Activated T-helper 17 cell treated with anti-CD3 and anti-CD28 coated beads, Interleukin-2, amount 50 U/mL, for 72 hours (primary cell): ENCODE measurements at places on chromosomes 3 and 15. TPM values are rescaled to one million over a fixed set of nuclear protein-coding genes. Genes with fewer than 3 reads are reported as not detected.
A peak's percentile ranks its signal among the peaks of the same experiment; 100 is the strongest.

DNA sequence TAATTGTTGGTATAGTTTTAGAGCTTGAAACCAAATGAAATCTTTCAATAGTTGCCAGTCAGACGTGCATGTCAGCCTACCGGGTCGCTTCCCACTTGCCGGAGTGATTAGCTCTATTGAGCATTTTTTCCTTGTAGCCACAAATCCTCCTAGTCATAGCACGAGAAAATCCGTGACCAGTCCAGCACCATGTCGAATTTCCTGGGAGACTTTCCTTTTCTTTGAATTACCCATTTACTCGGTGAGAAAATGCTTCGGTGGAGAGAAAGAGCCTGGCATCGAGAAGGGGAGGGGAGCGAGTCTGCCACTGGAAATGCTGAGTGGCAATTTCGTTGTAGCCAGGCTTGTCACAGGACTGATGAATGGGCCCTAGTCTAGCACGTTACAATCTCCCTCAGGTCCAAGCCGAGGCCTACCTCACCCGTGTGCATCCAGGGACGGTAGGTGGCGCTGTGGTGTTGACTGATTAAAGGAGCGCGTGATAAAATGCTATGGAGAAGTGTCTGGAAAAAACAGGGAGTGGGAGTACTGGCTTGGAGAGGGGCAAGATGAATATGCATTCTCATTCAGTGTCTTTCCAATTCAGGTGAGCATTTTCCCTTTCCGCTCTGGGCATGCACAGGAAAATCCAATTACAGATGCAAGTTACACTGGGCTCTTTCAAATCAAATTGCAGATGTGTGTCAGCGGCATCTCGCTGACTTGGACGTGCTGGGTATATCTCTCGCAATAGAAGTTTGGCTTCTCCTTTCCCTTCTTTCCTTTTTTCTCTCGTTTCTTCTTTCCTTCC is 238.8 kb downstream of the EDEM1 start:
- H3K4me1 ChIP-seq = no peaks in the 10 kb centered on the region
- H3K36me3 ChIP-seq = no peaks in the 10 kb centered on the region
- no peak overlapping the region for H3K27ac ChIP-seq
- H3K4me3 ChIP-seq = no peak overlapping the region
- peak; percentile 83 for ATAC-seq

- no peak overlapping the region for H3K27ac ChIP-seq
- ATAC-seq = no peak
- peaks cover 9% of the 10 kb centered on the region for H3K4me1 ChIP-seq
- H3K27me3 ChIP-seq = no peaks in the 10 kb centered on the region
Observed at GRCh38 chr15:90691982-90692773, 25.0 kb upstream of the BLM start.

GRCh38 chr3:37645517-37646380 is 215.9 kb upstream of the CTDSPL start:
- H3K4me3 ChIP-seq = no peak overlapping the region
- H3K27me3 ChIP-seq = peaks cover 10% of the 10 kb centered on the region
- no peaks in the 10 kb centered on the region for H3K36me3 ChIP-seq

GRCh38 chr15:99421172-99421656 is 144.6 kb upstream of the MEF2A start:
- H3K4me3 ChIP-seq = peak overlapping the region; percentile 19
- no peak for ATAC-seq
- no peaks in the 10 kb centered on the region for H3K36me3 ChIP-seq

Gene PLA2G4D
- total RNA-seq = not detected
